RWPE2 (cell line): ENCODE measurements at places on chromosomes 2 and 18.

GRCh38 chr18:48445540-48445939, 36.4 kb upstream of the ZBTB7C start:
- peaks cover 4% of the 10 kb centered on the region for H3K27me3 ChIP-seq
- no peak overlapping the region for H3K27ac ChIP-seq
- H3K4me3 ChIP-seq: no peak overlapping the region
- H3K36me3 ChIP-seq: no peaks in the 10 kb centered on the region
- H3K4me1 ChIP-seq: no peaks in the 10 kb centered on the region
- DNase-seq: no peak

DNA sequence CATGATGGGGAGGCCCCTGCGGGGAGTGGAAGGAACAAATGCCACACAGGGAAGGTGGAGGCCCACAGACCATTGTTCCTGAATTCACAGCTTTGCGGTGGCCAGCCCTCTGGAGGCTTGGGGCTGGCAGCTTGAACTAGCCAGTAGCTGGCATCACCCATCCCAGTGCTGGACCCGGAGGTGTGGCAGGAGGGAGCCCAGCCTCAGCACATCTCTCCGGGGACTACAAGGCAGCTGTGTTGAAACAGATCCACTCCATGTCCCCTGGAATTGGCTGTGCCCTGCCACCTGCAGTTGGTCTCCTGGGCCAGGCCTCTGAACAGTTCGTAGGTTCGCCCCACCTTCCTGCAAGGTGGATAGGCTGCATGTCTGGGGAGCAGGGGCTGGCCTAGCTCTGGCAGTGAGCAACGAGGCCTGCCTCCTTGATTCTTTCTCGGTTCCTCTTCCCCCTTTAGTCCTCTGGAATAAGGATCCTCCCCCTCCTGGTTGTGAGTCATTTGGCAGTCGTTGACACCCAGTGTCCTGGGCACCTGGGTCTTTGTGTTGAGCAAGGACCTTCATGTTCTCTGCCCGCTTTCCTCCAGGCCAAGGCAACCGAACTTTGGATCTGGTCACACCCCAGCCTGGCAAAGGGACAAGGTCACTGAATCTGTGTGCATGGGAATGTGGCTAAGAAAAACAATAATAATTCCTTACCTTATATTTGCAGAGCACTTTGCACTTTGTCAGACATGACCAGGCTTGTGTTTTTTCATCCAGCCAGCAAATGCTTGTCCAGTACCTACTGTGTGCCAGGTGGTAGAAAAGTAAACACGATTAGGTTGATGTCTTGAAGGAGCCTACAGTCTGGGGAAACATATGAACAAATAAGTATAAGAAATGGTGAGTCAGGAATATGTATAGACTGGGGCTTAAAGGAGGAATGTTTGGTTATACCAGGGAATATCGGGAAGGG, 55.0 kb upstream of the MCFD2 start:
- no peaks in the 10 kb centered on the region for H3K27me3 ChIP-seq
- H3K4me1 ChIP-seq: peaks cover 56% of the 10 kb centered on the region
- peak overlapping the region; percentile 97 for H3K27ac ChIP-seq
- DNase-seq: peak; percentile 88
- peaks cover 5% of the 10 kb centered on the region; the same call in 1 of the 2 replicates for H3K36me3 ChIP-seq
- H3K4me3 ChIP-seq: no peak overlapping the region

DNA sequence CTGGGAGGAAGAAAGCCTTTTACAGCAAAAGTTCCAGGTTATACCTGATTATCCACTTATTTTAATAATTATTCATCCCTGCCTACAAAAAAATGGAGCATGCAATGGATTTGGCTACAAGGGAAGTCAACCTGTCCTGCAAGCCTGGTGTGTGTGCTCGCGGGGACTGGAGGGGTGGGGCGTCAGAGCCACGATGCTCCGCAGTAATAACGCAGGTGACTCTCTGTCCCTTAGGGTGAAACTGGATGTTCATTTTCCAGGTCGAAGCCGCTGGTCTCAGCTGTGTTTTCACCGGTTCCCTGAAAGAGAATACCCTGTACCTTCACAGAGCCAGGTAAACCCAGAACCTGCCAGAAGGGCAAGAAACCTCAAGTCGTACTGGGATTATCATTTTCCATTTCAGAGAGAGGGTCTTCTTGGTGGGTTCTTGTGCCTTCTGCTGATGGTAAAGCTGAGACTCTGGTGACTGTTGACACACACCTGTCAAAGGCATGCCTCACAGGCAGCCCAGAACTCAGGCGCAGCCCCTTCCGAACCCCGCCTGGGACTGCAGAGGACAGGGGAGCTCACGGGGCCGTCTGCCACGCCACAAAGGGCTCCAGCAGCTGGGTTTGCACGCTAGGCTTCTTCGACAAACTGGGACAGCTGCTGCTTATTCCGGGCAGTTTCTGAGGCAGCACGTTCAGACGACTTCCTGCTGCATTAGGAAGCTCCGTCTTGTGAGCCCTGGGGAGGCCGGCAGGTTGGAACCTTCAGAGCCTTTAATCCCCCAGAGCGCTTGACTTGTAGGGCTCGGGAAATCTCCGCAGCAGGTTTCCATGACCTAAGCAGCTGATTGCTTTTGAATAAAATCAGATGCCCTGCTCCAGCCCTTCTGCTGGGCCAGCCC, 58.6 kb downstream of the KCNG2 start:
- DNase-seq: no peak
- H3K27ac ChIP-seq: no peak overlapping the region
- H3K4me1 ChIP-seq: no peaks in the 10 kb centered on the region
- peaks cover 17% of the 10 kb centered on the region for H3K27me3 ChIP-seq

- peak; percentile 75 for DNase-seq
- H3K27ac ChIP-seq: no peak overlapping the region
- H3K27me3 ChIP-seq: no peaks in the 10 kb centered on the region
- H3K4me1 ChIP-seq: peaks cover 5% of the 10 kb centered on the region
Measured at GRCh38 chr2:128260239-128261138, 58.2 kb downstream of the HS6ST1 start.

- H3K4me3 ChIP-seq: no peak overlapping the region
- H3K27me3 ChIP-seq: no peaks in the 10 kb centered on the region
- H3K36me3 ChIP-seq: no peaks in the 10 kb centered on the region
- no peak for DNase-seq
- H3K27ac ChIP-seq: no peak overlapping the region
- peaks cover 6% of the 10 kb centered on the region for H3K4me1 ChIP-seq
Measured at GRCh38 chr2:601806-602455, 75.3 kb downstream of the TMEM18 start.

- H3K4me1 ChIP-seq: no peaks in the 10 kb centered on the region
- no peaks in the 10 kb centered on the region for H3K36me3 ChIP-seq
- no peak overlapping the region for H3K27ac ChIP-seq
- no peak for DNase-seq
- no peak overlapping the region for H3K4me3 ChIP-seq
Measured at GRCh38 chr18:79866889-79867574, 69.3 kb downstream of the KCNG2 start.

- H3K27me3 ChIP-seq: no peaks in the 10 kb centered on the region
- no peaks in the 10 kb centered on the region for H3K36me3 ChIP-seq
- H3K27ac ChIP-seq: no peak overlapping the region
Measured at GRCh38 chr2:8697190-8697589, 15.3 kb downstream of the ID2 start.

DNA sequence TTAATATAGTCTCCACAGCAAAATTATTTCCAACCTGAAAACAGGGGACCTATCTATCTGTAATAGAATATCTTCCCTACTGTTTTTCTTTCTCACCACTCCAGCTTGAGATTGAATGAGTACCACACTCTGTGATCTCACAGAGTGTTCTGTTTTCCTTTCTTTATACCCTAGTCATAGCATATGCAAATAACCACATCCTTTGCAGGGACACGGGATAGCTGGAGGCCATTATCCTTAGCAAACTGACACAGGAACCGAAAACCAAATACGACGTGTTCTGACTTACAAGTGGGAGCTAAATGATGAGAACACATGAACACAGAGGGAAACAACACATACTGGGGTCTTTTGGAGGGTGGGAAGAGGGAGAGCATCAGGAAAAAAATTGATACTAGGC, 224.7 kb downstream of the SLC8A1 start:
- no peaks in the 10 kb centered on the region for H3K4me1 ChIP-seq
- DNase-seq: no peak
- H3K27me3 ChIP-seq: no peaks in the 10 kb centered on the region
- H3K4me3 ChIP-seq: no peak overlapping the region

DNA sequence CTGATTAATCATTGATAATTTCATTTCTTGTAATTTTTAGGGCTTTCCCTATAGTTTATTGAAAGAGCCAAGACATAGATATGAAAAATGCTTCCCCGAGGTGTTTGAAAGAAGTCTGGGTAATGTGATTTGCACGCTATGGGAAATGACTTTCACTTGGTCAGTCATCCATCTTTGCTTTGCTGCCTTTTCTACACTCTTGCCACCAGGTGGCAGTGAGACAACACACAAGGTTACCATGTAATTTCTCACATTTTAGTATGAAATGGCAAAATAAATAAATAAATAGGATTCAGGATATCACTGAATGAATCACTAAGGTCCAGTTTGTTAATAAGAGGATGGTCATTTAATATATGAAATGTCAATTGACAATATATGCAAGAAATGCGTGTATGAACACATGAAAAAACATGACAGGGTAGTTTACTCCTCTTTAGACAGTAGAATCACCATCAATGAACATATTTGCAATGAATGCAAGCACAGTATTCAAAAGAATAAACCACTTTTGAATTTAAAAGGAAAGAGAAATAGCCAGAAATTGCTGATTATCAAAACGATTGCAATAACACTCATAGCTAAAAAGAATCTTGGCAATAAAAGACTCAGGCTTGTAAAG, 52.2 kb upstream of the KCNH7 start:
- no peak overlapping the region for H3K4me3 ChIP-seq
- no peaks in the 10 kb centered on the region for H3K27me3 ChIP-seq
- no peak for DNase-seq
- H3K27ac ChIP-seq: no peak overlapping the region
- no peaks in the 10 kb centered on the region for H3K36me3 ChIP-seq

DNA sequence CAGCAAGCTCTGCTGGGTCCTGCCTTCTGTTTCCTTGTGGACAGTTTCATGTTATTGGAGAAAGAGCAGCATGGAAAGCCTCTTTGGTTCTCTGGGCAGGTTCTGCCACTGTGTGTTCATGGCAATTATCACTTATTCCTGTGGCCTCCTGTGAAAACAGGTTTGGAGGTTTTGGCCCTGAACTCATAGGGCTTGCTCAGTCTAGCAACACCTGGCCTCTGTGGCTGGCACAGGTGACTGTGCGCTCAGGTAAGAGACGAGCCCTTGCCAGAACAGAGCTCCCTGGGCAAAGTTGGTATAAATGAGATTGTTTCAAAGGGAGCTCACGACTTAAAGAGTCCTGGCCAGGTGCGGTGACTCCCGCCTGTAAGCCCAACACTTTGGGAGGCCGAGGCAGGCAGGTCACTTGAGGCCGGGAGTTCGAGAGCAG, 5.7 kb downstream of the CEP68 start:
- H3K27ac ChIP-seq: no peak overlapping the region
- H3K36me3 ChIP-seq: no peaks in the 10 kb centered on the region
- H3K27me3 ChIP-seq: no peaks in the 10 kb centered on the region
- H3K4me3 ChIP-seq: no peak overlapping the region
- H3K4me1 ChIP-seq: peaks cover 26% of the 10 kb centered on the region

- peaks cover 28% of the 10 kb centered on the region for H3K36me3 ChIP-seq
- no peak overlapping the region for H3K4me3 ChIP-seq
- H3K4me1 ChIP-seq: peaks cover 7% of the 10 kb centered on the region
- H3K27me3 ChIP-seq: no peaks in the 10 kb centered on the region
- no peak for DNase-seq
Measured at GRCh38 chr2:24276349-24276899, 83.9 kb downstream of the ITSN2 start.

DNA sequence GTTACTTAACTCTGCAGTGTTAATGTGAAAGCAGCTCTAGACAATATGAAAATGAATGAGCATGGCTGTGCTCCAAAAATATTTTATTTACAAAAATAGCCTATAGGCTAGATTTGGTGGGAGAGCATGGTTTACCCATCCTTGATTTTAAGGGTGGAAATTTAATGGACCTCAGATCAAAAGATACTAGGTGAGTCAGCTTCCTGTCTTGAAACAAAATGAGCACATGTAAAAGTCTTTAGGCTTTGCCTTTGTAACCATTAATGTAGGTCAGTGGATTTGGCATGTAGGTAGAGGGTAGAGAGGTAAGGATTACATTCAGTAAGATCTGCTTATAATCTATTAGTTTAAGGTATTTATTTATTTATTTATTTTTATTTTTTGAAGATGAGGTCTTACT, 72.7 kb downstream of the GREB1L start:
- H3K27ac ChIP-seq: no peak overlapping the region
- H3K36me3 ChIP-seq: no peaks in the 10 kb centered on the region
- H3K4me1 ChIP-seq: peaks cover 16% of the 10 kb centered on the region
- no peaks in the 10 kb centered on the region for H3K27me3 ChIP-seq

- H3K4me1 ChIP-seq: peaks cover 7% of the 10 kb centered on the region
- no peaks in the 10 kb centered on the region for H3K36me3 ChIP-seq
- no peak overlapping the region for H3K4me3 ChIP-seq
- H3K27ac ChIP-seq: no peak overlapping the region
- DNase-seq: no peak
- H3K27me3 ChIP-seq: no peaks in the 10 kb centered on the region
Measured at GRCh38 chr2:120182019-120182560, 41.1 kb downstream of the TMEM185B start.

- H3K27ac ChIP-seq: no peak overlapping the region
- no peak overlapping the region for H3K4me3 ChIP-seq
- H3K27me3 ChIP-seq: no peaks in the 10 kb centered on the region
- H3K4me1 ChIP-seq: peaks cover 42% of the 10 kb centered on the region
- H3K36me3 ChIP-seq: no peaks in the 10 kb centered on the region
Measured at GRCh38 chr2:39407516-39408296, 29.4 kb downstream of the MAP4K3 start.
